ENCODE measurements at places on chromosomes 16 and 17. TPM values are rescaled to one million over a fixed set of nuclear protein-coding genes. Genes with fewer than 3 reads are reported as not detected.

ARRB2 gene
- total RNA-seq = 377 TPM

EPX gene
- total RNA-seq = not detected

CLEC18C gene
- total RNA-seq = not detected

CDH13 gene
- total RNA-seq = not detected

AOC2 gene
- total RNA-seq = 3.3 TPM

HID1 gene
- total RNA-seq = 25.2 TPM
